Retina (tissue), 1 donor: ENCODE measurements at places on chromosomes 1 and 21.

DNA sequence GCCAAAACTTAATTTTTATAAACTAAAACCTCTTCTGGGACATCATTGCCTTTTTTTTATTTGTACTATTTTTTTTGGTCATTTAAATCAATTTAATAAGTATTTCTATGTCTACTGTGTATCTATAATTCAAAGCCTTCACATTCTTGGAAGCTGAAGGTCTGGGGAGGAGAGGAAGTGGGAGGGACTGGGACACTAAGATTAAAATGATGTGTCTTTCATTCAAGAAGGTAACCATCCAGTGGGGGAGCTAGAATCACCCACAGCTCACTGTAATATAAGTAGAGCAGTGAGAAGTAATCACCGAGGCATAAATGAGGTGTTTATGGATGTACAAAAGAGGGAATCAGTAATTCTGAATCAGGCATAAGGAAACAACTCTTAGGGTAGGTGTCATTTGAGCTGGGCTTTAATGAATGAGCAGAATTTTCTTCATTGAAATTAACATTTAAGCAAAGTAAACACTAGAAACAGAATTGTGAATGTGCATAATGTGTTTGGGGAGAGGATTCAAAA lies 52.8 kb downstream of the PTGER3 start:
- no peak for DNase-seq

DNA sequence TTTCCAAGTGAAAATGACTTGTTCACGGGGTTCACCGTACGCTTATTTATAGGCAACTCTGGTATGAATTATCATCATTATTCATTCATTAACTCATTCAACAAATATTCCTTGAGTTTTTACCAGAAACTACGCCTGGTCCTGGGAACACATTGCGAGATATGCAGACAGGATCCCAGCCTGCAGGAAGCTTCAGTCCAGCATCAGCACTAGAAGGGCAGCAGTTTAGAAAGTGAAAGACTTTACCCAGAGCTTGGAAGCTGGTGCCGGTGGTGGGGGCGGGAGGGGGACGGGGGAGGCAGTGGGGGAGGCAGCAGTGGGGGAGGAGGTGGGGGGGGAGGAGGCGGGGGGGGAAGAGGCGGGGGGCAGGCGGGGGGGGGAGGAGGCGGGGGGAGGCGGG lies 55.9 kb downstream of the SETD4 start:
- no peak for DNase-seq

DNA sequence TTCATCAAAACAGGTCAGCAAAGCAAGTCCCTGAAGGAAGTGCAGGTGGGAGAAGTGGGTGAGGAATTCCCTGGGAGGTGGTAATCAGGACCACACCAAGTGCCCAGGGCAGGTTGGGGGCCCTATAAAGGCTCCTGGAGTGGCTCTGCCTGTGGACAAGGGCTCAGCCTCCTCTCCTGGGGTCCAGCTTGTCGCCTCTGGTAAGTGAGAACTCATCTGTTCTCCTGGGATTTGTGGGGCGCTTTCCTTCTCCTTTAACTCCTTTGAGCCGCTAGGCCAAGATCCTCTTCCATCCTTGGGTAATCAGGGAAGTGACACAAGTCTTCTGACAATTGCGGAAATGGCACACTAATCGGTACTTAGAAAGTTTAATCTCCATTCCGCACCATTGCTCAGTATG lies at the start of gene SPRR4:
SPRR4 (plus strand) TSS at position 154 of the 400 bp plus-strand sequence. CDS start 1,243 bp downstream, outside the sequence.
- DNase-seq = no peak

GRCh38 chr1:222057162-222057561 lies 315.3 kb upstream of the DUSP10 start:
- no peak for DNase-seq

- no peak for DNase-seq
Measured at GRCh38 chr1:214272964-214273533, 7.9 kb upstream of the SMYD2 start.

DNA sequence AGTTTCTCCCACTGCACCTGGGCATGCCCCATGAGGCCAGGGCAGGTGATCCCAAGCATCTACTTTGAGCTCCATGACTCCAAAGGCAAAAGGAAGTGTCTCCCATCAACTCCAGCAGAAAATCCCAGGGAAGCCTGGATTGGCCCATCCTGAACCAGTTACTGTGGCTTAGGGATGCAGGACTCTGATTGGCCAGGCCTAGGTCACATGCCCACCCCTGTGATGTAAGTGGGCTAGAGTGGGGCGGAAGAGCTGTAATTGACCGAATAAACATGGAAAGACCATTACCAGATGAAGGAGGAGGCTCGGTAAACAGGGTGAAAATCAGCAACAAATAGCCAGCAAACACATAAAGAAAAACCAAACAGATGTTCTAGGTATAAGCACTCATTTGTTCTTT lies 45.2 kb downstream of the MATN1 start:
- no peak for DNase-seq

DNA sequence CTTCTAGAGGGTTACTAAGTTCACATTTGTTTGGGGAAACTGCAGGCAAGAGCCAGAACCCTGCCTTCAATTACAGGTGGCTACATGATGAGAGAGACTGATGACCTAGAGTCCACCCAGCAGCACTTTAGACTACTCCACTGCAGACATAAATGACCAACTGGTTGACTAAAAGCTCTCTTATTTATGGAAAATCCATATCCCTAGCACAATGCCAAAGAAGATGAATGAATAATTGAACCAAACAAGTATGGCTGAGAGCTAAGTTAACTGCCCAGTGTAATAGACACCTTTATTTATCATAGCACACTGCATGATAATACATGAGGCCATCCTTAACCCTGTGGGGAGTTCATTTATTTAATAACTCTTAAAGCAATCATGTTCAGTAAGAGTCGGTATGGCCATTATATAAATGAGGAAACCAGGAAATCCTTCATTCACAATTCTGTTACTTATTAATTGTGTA lies 60.4 kb downstream of the IL12RB2 start:
- no peak for DNase-seq

DNA sequence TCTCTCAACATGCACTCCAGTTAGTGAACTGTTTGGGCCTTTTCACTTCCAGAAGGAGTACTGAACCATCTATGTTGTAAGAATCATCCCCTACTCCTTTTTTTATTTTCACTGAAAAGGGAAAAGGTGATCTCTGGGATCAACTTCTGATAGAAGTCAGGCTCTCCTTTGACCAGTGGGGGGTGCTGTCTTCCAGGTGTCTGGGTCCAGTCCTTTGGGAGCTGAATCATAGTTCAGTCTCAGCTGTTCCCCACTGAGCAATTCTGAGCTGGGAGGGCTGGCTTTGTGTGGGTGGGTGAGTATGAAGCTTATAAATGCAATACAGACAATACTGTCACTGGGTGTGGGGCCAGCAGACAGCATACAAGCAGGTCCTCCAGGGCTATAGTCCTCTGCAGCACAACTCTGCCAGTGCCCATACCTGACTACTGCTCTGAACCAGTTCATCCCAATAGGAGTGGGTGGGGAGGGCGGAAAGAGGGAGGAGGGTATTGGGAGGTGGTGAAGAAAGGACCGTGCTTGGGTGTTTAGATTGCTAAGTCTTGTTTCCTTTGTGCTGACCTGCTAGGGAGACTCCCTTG lies 12.5 kb upstream of the SARS1 start:
- DNase-seq = peak; percentile 46

- DNase-seq = peak; percentile 87
Measured at GRCh38 chr1:3611170-3612019, at the start of gene MEGF6. Gene MEGF6 (minus strand): TSS chr1:3611508. CDS start chr1:3611268, 240 bp downstream.

DNA sequence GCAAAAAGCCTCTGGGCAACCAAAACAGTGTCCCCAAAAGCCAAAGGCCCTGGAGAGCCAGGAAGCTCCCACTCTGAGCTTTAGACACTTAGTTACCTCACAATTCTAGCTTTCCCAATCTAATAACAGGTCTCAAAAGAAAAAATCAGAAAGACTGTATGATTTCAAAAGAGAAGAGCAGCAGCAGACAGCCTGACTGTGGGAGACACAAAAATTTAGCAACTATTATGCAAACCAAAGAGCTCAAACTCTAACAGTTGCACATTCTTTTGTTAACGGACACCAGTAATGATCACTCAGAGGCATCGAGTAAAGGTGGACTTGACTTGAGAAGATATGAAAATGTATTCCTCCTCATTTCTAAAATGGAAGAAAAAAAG lies 160.1 kb downstream of the SLC45A1 start:
- no peak for DNase-seq

- no peak for DNase-seq
Measured at GRCh38 chr1:10877894-10878293, 81.4 kb upstream of the CASZ1 start.

DNA sequence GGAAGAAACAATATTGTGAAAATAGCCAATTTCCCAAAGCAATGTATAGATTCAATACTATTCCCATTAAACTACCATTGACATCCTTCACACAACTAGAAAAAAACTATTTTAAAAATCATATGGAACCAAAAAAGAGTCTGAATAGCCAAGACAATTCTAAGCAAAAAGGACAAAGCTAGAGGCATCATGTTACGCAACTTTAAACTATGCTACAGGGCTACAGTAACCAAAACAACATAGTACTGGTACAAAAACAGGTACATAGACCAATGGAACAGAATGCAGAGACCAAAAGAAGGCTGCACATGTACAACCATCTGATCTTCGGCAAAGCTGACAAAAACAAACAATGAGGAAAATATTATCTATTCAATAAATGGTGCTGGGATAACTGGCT lies 233.3 kb upstream of the TMPRSS15 start:
- no peak for DNase-seq

DNA sequence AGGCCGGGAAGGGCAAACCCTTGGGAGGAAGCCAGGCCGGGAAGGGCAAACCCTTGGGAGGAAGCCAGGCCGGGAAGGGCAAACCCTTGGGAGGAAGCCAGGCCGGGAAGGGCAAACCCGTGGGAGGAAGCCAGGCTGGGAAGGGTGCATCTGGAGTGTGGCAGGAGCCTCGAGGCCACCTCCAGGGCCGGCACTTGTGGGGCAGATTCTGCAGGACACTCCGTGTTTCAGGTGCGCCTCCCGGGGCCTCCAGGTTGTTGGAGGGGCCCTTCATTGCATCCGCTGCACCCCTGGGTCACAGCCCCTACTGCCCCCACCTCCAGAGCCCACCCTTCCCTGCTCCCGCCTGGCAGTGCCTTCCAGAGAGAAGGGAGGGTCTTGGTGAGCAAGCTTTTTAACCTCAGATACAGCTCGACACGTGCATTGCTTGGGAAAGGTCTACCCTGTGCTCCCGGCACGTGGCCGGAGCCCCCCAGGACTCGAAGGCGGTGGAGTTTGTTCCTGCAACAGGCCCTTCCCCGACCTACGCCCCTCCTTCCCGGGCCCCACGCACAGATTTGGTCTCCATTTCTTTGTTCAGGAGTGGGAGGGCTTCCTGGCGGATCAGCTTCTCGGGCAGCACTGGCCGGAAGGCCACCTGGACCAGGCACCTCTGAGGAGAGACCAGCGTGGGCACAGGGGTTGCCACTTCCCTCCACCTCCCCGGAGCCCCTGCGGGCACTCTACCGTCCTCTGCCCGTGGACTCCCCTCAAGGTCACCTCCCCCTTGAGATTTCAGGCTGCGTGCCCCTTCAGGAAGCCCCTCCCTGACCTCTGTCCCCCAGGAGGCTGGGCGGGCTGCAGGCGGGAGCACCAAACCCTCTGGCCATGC lies 9.4 kb upstream of the TMEM52 start:
- DNase-seq = no peak

- no peak for DNase-seq
Measured at GRCh38 chr1:220798338-220798737, 11.6 kb downstream of the MTARC1 start.

DNA sequence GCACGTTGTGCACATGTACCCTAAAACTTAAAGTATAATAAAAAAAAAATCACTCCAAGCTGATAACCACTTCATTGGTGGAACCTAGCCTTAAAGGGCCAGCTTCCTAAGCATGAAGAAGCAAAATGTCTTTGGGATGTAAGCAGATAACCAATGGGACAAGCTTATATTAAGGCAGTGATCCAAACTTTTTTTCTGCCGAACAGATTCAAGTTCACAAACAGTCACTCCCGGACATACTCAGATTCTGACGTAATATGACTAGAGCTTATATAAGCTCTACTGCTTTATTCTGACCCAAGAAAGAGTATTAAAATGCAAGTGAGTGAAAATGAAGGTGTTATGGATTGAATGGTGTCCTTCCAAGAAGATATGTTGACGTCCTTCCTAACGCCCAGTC lies 44.9 kb upstream of the HIVEP3 start:
- DNase-seq = no peak

GRCh38 chr1:22318279-22318981 lies 133.2 kb upstream of the ZBTB40 start:
- DNase-seq = peak; percentile 89

DNA sequence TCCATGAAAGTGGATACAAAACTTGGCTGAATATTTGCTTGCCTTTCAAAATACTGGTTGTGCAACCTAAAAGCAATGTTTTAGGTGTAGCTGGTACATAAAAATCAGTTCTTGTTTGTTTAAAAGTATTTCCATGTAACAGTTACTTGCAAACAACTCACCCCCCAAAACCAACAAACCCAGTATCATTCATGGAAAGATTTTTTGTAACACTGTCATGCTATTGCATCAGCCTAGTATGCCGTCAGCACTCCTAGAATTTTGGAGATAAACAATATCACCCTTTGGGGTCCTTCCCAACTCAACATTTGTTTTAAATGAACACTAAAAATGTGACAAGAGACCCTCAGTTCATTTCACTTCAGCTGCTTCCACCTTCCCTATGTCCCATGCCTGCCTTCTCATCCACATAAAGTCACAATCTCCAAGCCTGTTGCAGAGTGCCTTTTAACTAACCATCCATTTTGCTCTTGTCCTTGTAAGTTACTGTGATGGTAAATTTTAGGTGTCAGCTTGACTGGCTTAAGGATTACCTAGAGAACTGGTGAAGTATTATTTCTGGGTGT lies 425.3 kb downstream of the DUSP10 start:
- DNase-seq = no peak

DNA sequence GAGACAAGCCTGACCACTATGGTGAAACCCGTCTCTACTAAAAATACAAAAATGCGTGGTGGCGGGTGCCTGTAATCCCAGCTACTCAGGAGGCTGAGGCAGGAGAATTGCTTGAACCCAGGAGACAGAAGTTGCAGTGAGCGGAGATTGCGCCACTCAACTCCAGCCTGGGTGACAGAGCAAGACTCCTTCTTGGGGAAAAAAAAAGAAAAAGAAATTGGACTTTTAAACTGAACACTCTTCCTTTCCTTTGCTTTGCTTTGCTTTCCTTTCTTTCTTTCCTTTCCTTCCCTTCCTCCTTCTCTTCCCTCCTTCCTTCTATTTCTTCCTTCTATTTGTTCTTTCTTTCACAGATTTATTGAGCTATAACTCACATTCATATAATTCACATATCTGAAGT lies 43.3 kb upstream of the PUM1 start:
- DNase-seq = no peak

DNA sequence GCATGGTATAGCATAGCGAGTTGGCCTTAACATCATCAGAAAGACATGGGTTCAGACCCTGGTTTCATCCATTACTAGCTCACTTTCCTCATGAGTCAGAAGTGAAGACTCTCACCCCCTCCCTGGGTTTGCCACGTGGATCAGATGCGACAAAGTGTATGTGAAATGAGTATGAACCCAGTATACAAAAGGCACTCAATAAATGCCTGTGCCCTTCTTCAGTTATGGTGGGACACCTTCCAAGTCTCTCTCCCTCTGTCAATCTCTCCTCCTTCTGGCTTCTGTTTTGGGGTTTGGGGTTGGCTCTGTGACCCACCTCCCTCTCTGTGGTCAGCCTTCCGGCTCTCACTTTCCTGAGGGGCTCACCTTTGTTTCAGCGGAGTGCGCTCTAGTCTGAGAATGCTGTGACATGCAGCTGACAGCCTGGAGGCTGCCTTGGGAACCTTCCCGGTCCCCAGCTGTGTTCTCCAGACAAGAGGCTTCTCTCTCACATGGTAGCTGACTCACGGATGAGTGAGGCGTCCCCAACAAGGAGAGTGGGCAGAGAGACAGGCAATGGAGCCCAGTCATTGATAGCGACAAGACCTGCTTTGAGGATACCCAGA lies 155.0 kb upstream of the EDN2 start:
- DNase-seq = no peak
